ENCODE measurements at places on chromosomes 5 and 9.

GRCh38 chr5:58075907-58076306, 384.0 kb downstream of the PLK2 start:
- no peak for DNase-seq

DNA sequence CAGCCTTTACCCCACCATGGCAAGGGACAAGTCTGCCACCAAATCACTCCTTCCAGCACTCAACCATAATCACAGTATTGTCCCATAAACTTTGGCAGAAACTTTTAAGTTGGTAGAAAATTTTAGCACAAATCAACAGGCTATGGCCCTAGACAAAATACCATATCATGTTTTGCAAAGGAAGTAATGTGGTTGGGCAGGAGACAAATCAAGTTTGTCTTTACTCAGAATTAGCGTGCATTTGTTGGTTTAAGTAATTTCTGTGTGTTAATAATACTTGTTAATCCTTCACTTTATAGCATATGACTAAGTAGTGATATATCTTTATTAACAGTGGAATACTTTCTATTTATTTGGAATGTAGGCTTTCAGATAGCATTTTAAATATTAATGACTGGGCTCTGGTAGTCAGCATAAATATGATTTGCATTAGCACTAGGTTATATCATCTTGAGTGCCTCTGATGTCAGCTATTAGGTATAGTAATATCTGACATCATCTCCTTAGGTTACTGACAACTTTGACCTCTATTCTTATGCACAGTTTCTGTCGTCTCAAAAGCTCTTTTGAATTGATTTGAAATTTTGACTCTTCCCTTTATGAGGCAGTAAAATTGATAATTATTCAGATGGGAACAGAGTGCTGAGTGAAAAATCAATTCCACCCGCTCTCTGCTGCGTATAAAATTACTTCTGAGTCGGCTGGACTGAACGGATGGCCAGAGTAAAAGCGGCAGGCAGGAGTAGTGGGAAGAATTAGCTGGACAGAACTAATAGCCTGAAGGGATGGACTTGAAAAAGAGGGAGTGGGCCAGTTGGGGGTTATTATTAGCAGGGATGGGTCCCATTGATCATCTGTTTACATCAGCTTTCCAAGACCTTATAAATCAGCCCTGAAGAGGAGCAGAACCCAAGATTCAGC, 40.1 kb upstream of the TLX3 start:
- DNase-seq: no peak

DNA sequence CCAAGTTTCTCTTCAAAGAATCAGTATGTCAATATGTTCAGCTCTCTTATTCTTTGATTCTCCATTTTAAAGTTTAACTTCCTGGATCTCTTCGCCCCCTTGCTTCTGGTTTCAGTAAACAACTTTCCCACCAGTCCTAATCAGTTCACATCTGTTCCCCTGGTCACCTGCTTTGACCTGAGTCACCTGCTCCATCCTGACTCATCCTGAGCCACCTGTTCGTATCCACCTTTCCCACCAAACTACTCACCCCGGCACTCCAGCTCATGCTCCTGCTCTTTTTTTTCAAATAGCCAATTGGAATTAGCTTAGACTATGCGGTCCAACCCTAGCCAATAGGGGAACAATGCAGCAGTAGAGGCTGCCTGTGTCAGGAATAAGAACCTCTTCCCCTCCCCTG, 23.6 kb upstream of the CSF1R start:
- no peak for DNase-seq

GRCh38 chr5:176500511-176500910, 36.7 kb downstream of the RNF44 start:
- DNase-seq: no peak

- no peak for DNase-seq
Observed at GRCh38 chr9:20040991-20041696, 252.3 kb upstream of the SLC24A2 start.

GRCh38 chr5:163260961-163261360, 176.4 kb upstream of the CCNG1 start:
- no peak for DNase-seq

GRCh38 chr9:93676310-93677047, 100.1 kb downstream of the PHF2 start:
- DNase-seq: no peak

DNA sequence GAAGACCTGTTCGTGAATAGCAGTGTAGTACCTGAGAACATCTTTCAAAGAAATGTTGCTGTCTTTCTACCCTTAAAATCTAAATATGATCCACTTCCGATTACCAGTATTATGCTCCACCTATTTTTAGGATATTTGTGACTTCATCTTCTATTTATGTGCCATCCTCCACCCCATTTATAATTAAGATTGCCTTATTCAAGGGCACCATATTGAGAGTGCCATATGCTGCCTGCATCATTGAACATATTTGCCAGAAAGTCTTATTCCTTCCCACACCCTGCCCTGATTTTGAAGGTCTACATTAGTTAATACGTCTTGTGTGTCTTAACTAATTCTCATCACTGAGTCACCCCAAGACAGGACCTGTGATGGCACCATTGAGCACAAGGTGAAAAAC, 1076.7 kb downstream of the CDH12 start:
- no peak for DNase-seq

DNA sequence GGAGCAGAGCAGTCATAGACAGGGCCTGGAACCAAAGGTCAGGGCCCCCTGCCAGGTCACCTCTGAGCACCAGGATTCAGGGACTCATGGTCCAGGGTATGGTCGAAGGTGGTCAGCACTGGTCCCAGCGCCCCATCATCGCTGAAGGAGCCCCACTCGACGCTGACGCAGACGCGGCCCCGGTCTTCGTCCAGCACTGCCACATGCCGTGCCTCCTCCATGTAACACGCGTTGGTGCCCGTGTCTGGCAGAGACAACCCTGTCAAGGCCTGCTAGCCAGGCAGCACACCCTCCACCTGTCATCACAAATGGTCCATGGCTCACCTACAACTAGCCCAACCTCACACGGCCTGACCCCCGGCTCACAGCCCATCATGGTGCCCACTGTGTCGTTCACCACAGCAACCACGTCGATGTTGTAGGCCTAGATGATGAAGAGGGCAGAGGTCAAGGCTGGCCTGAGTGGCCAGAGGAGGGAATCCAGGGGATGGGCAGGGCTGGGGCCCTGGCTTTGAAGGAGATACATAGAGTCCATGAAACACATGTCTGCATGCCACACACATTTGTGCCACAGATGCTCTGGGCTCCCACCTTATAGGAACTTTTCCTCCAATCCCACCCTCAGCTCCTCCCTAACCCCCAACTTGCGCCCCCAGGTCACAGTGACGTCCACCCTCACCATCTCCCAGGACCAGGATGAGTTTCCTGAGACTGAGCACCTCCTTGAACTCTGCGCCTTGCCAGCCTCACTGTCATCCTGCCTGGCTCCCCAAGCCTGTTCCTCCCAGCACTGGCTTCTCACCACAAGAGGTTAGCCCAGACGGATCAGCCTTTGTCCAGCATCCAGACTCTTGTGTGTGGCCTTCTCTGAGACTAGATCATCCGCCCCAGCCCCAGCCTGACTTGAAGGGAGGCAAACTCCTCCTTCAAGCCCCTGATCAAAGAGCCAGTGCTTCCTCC, 9.5 kb downstream of the HK3 start:
- DNase-seq: no peak

GRCh38 chr5:98827161-98827560, 53.7 kb downstream of the RGMB start:
- DNase-seq: peak; percentile 68

- DNase-seq: no peak
Observed at GRCh38 chr9:132927704-132928103, 16.7 kb downstream of the TSC1 start.

GRCh38 chr9:98808875-98809274, 1.4 kb downstream of the GALNT12 start:
- no peak for DNase-seq

DNA sequence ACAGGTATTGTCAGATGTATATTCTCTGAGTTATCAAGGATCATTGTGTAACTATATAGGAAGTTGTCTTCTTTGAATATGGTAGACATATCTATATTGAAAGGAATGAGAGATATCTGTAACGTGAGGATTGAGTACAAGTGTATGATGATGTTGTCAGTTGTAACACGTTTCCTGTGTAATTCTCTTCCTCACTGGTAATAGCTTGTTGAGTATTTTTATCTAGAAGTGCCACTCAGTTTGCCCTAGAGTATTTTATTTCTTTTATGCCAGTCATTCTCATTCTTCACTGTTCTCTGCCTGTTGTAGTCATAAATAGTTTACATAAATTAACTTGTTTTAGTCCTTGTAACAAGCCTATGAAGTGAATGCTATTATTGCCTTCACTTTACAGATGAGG, 172.1 kb downstream of the BAAT start:
- no peak for DNase-seq

DNA sequence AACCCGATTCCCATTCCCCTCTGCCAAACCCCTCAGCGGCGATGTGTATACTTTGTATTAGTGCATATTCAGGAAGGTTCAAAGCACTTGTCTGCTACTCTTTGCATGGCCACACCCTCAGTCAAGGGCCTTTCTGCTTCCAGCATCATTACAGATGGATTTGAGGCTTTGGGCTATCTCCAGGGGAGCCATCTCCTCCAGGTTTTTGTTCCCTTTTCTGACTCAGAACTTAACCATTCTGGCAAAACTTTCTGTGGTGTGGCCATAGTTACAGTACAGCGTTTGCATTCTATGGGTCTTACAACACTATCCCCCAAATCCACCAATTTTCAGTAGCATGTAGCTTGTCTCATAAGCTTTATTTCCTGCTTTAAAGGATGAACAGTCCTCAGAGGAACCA, 36.0 kb upstream of the SVEP1 start:
- peak; percentile 51 for DNase-seq

DNA sequence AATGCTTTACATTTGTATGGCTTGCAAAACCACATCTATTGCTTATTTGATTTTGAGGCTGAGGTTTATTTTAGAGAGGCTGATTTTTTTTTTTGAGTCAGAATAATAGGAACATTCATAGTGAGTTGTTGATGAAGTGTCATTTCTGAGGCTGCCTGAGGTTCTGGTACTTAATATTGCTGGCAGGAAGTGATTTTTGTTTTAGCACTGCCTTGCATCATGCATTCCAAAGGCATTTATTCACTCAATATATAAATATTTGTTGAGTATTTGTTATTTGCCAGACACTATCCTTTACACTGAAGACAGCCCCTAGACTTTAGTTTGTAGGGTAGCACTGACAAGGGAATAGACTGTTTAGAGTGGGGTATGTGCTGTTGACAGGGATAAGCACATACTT, 2.7 kb downstream of the RNF20 start:
- peak; percentile 83 for DNase-seq

DNA sequence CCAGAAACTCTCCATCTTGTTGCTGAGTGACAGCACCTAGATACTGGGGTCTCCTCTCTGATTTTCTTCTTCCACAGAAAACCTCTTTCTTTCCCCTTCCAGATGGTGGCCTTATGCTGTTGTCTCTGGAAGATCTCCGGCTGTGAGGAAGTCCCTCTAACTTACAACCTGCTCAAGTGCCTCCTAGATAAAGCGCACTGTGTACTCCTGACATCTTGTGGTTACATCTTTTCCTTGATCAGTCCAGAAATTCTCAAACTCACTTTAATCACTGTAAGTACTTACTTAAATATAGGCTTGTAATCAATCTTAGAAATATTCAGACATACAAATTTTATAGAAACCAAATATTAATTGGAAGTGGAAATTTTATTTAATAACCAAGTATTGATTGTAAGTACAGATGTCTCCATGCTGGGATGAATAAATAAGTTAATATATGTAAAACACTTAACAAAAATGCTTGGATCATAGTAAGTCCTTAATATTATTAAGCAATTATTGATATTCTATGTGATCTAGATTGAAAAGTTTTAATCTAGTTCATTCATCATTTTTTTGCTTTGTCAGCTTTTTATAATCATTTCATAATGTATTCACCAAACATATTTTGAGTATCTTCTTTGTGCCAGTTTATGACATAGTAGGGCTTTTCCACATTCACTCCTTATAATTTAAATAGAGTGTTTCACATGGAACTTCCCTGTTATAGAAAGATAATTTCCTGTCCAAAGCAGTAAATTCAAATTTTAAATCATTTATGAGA, 1381.4 kb upstream of the CDH6 start:
- DNase-seq: no peak

- DNase-seq: peak; percentile 60
Observed at GRCh38 chr5:134101686-134102439, 12.6 kb upstream of the TCF7 start.

DNA sequence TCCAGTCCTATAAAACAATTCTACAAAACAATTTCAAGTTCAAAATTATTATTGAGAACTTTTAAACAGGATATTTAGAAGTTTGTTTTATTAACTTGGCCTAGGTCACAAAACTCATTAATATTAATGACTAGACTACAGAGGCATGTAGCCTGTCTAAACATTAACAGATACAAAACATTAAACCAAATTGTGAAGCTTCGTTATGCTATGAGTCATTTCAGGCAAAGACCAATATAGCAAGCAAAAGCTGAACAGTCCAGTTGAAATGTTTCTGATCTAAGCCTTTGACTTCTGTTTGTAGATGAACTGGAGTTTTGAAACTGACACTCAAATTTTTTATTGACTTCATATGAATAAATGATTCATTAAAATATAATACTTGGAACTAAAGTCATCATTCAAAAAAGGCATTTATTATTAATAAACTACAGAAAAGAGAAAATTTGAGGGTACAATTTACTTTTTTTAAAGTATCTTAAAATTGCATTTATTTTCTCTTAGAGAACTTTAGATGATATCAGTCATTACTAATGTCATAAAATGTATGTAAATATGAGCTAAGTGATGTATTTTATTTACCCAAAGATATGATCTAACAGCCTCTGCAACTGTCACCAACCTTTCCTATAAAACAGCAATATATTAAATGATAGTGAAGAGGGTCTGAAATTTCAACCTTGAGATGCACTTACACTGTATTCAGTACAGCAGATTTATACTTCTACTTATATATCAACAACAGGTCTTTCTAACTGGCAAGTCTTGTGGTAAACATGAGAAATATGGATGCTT, 188.8 kb downstream of the COMMD10 start:
- peak; percentile 14 for DNase-seq

GRCh38 chr5:85132269-85132668, 747.6 kb upstream of the EDIL3 start:
- no peak for DNase-seq

- DNase-seq: no peak
Observed at GRCh38 chr5:171810227-171810626, 24.6 kb downstream of the SMIM23 start.

DNA sequence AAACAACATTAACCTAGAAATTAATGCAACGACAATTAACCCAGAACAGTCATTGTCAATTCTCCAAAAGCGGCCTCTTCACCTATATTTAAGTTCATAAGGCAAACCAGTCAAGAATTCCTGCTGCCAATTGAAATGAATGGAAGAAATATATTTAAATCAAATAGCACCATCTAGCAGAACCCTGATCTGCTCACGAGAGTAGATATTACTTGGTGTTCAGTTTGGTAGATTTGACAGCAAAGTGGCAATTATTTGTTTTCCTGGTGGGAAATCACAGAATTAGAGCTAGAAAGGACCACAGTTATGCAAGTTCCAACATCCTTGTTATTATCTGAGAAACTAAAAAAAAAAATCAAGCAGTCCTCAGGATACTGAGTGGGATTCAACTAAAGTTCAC, 2.3 kb downstream of the SSBP2 start:
- no peak for DNase-seq
